Hematopoietic multipotent progenitor cell treated with erythropoietin and hydrocortisone succinate and interleukin-3 and kit ligand, for 6 days (in vitro differentiated cells): ENCODE measurements at places on chromosomes 11 and 22.

GRCh38 chr11:75826461-75827230, 11.6 kb downstream of the UVRAG start:
- DNase-seq = no peak

GRCh38 chr11:1488575-1489180, 2.1 kb upstream of the MOB2 start:
- DNase-seq = no peak

- DNase-seq = peak; percentile 32
These were observed 30.8 kb downstream of the MARK2 start for GRCh38 chr11:63869683-63870082.

DNA sequence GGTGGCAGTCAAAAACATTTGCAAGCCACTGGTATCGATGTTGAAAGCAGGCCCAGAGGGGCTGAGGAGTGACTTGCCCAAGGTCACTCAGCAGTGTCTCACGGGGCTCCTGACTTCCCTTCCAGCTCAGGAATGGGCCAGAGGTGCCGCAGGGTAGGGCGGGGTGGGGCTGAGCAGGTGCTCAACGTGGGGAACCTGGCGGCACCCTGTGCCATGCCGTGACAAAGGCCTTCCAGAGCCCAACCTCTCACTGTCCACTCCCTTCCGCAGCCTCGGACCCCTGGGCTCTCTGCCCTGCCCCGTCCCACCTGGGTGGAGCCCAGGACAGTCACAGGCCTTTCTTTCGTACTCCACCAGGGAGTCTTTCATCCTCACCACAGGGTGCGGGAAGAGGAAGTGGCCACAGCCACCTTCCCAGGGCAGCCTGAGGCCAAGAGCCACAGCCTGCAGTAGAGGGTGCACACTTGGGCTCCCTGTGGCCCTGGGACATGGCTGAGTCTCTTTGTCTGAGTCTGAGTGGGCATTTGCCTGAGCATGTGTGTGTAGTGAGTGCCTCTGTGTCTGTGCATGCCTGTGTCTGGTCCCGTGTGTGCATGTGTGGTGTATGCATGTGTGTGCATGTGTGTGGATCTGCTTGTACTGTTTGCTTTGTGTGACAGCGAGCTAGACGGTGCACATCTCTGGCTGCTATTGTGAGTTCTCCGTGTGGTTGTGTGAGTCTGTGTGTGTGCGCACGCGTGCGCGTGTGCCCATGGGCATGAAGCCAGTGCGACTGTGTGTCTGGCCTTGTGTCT, 6.0 kb upstream of the LIF start:
- no peak for DNase-seq

GRCh38 chr11:109733245-109733644, 311.3 kb downstream of the C11orf87 start:
- no peak for DNase-seq

- no peak for DNase-seq
These were observed 20.2 kb upstream of the PRDM10 start for GRCh38 chr11:130022799-130023198.
